Fibroblast of skin of right quadriceps (primary cell): ENCODE measurements at places on chromosomes 11 and 22.
A peak's percentile ranks its signal among the peaks of the same experiment; 100 is the strongest.

GRCh38 chr22:47218671-47219070, 456.2 kb downstream of the TBC1D22A start:
- DNase-seq: no peak

DNA sequence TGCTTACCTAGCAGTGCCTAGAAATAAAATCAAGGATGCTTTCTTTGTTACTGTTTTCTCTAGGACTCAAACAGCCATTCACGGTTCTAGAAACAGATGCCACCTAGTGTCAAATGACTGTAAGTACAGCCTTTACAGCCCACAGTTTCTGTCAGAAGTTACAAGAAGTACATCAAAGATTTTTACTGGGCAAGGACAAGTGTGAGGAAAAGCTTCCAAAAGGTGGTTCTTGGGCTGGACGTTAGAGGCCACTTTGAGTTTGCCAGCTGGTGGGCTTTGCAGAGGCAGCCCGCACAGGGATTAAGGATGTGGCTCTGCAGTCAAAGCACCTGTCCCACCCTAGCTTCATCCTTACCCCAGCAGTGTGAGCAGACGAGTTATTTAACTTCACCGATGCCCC, 6.9 kb downstream of the KMT5B start:
- peak; percentile 60 for DNase-seq

DNA sequence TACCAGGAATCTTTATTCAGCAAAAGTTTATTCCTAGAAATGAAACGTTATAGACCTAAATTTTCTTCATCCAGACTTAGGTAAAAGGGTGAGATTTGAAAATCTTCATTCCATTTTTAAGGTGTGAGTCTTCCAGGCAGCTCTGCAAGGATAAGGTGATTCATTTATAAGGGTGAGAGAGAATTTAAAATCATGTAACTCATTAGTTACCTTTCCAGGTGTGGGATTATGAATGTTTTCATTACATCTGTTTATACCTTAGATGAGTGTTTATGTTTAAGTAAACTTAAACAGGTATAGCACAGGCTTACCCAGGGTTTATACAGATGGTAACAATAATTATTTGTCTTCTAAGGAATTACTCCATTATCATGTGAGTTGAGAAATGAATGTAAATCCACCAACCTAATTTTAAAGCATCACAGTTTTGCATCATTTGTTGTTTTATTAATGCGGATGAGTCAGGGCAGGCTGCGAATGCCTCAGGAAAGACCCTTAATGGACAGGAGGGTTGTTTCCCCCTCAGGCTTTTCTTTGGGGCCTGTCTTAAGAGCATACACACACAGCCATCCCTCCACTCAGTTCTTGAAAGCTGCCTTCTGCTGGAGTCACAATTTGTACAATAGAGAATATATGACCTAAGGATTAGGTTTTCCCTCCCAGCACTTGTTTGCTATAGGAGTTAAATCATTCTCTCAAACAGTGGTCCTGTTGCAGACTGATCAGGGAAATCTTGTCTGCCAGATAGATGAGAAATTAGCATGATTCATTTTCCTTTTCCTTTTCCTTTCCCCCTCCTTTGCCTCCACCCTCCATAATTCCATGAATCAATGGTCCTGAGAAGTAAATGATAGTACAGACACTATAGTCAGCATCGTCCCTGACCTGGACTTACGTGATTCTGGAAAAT, 3.0 kb downstream of the PRSS23 start:
- DNase-seq: no peak

DNA sequence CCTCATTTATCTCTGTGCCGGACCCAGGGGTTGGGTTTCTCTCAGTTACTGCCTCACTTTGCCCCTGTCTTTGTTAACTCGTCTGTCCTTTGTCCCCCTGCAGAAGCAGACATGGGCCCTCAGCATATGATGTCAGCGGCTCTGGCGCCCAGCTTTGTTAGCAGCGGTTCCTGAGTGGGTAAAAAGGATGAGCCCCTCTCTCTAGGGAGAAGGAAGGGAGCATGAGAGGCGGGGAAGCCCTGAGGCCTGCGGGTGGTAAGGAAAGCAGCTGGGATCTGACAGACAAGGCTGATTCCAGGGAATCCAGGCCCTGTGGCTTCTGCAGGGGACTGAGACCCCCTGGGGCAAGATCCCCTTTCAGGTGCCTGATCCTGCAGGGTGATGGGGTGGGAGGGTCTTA, 51.7 kb downstream of the MCM5 start:
- DNase-seq: no peak

- DNase-seq: peak; percentile 53
Measured at GRCh38 chr11:88398372-88398771, 60.8 kb upstream of the CTSC start.

DNA sequence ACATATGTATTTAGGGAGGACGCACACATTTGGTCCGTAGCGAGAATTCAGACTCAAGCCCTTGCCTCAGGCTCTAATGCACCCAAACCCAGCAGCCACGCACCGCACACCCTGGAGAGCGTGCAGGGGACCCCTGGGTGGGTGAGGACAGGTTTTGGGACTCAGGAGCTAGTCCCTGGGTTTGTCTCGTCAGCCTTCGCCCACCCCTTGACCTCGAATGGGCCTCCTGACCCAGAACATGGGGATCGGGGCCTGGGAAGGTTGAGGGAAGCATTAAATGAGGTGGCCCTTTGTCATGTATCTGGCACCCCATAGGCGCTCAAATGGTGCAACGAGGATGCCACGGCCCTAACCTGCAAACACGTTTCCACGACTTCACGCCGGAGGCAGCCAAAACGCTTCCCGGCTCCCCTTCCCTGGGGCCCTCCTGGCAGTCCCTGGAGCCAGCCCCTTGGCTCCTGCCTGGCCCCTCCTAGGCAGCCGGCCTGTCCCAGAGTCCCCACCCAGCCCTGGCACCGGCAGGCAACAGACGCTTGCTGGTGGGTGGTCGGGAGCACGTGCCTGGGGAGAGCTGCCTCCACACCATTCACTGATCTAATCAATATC, 5.5 kb upstream of the LINC01488 start:
- no peak for DNase-seq

DNA sequence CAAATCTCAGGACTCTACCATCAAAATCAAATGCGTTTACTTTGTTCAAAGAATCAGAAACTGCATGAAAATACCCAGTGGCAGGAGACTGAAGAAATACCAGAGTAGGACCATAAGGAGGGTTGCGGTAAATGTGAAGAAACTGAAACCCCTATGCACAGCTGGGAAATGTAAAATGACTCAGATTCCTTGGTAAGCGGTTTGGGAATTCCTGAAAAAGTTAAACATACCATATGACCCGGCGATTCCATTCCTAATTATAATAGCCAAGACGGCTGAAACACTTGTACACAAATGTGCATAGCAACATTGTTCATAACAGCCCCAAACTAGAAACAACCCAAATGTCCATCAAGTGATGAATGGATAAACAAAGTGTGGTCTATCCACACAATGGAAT, 114.1 kb upstream of the GRAMD1B start:
- peak; percentile 64 for DNase-seq

- no peak for DNase-seq
Measured at GRCh38 chr11:3181725-3182461, 16.8 kb upstream of the OSBPL5 start.
